Vagina (tissue), 2 donors: ENCODE measurements at places on chromosomes 1 and 21.

DNA sequence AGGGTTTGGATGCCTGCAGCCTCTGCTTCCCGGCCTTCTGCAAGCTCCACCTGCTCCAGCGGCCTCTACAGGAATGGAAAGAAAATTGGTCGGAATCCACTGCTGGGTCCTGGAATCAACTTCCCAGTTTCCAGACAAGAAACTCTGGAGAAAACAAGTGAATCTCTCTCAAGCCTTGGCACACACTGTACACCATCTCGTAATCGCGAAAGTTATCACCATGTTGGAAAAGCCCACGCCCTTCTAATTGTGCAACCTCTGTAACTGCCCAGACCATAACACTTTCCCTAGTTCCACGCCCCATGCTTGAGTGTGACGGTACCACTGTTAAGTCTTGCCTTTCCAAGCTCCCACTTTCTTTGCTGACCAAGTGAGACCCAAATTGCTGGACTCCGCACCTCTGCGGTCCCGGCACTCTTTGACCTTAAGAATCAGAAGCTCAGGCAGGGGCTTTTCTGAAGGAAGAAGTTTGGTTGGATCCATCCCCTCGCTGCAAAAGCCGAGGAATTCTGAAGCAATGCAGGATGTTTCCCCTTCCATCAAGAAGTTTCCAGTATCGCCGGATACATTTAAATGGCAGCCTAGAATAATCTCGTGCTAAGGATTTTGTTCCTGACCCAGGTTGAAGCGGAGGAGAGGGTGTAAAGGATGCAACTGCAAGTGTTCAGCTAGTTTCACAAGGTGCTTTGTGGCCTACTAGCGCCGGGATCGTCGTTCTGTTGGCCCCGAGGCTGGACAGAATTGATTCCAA is 6.2 kb downstream of the NR5A2 start:
- no peak overlapping the region for H3K27ac ChIP-seq
- DNase-seq: no peak
- no peak overlapping the region for H3K4me3 ChIP-seq

- peaks cover 17% of the 10 kb centered on the region for H3K4me1 ChIP-seq
- no peaks in the 10 kb centered on the region for H3K27me3 ChIP-seq
- H3K36me3 ChIP-seq: no peaks in the 10 kb centered on the region
- H3K4me3 ChIP-seq: no peak overlapping the region
- peak overlapping the region; percentile 18 for H3K27ac ChIP-seq
These were observed 275.8 kb downstream of the VAV3 start for GRCh38 chr1:107689159-107689558.

DNA sequence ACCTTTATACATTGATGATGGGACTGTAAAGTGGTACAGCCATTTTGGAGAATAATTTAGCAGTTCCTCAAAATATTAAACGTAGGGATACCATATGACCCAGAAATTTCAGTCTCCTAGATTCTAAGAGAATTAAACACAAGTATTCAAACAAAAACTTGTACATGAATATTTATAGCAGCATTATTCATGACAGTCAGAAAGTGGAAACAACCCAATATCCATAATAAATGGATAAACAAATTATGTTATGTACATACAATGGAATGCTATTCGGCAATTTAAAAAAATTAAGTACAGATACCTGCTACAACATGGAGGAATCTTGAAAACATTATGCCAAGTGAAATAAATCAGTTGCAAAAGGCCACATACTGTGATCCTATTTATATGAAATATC is 16.9 kb upstream of the DDX59 start:
- no peaks in the 10 kb centered on the region for H3K27me3 ChIP-seq
- H3K4me3 ChIP-seq: no peak overlapping the region
- H3K4me1 ChIP-seq: no peaks in the 10 kb centered on the region
- H3K27ac ChIP-seq: no peak overlapping the region
- DNase-seq: no peak

GRCh38 chr1:156704930-156705320 is 458 bp downstream of the CRABP2 start:
- H3K36me3 ChIP-seq: no peaks in the 10 kb centered on the region
- peak overlapping the region; percentile 60 for H3K4me3 ChIP-seq
- peak overlapping the region; percentile 95 for H3K27ac ChIP-seq
- no peaks in the 10 kb centered on the region for H3K27me3 ChIP-seq
- H3K4me1 ChIP-seq: peaks cover 72% of the 10 kb centered on the region

- H3K27ac ChIP-seq: no peak overlapping the region
- no peak for DNase-seq
These were observed 26.9 kb upstream of the GPR88 start for GRCh38 chr1:100511058-100511457.

- no peak for DNase-seq
- no peak overlapping the region for H3K27ac ChIP-seq
- peak overlapping the region; percentile 39 for H3K4me3 ChIP-seq
- peaks cover 38% of the 10 kb centered on the region for H3K27me3 ChIP-seq
- H3K36me3 ChIP-seq: no peaks in the 10 kb centered on the region
These were observed 2.0 kb downstream of the GFI1 start for GRCh38 chr1:92484472-92485380.
